Iris pigment epithelial cell (primary cell): ENCODE measurements at places on chromosomes 11 and 22.

- DNase-seq = no peak
Observed at GRCh38 chr11:109043315-109043714, 378.4 kb downstream of the DDX10 start.

GRCh38 chr11:94405062-94405833 lies 4.0 kb upstream of the GPR83 start:
- DNase-seq = no peak

GRCh38 chr11:12824281-12825041 lies 150.2 kb downstream of the TEAD1 start:
- DNase-seq = no peak

DNA sequence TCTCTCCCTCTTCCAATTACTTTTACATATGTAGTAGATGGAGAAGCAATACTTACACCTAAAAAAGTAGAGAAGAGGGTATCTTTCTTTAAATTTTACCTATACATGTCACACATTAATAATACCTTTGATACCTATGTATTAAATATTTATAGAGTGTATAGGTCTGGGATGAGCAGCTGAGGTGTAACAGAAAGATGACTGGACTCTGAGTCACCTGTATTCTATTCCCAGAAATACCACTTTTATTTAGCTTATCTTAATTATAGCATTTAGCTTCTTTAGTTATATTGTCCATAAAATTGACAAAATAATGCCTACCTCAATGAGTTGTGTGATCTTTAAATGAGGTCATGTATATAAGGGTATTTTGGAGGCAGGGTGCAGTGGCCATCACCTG lies 30.6 kb upstream of the YAP1 start:
- no peak for DNase-seq

DNA sequence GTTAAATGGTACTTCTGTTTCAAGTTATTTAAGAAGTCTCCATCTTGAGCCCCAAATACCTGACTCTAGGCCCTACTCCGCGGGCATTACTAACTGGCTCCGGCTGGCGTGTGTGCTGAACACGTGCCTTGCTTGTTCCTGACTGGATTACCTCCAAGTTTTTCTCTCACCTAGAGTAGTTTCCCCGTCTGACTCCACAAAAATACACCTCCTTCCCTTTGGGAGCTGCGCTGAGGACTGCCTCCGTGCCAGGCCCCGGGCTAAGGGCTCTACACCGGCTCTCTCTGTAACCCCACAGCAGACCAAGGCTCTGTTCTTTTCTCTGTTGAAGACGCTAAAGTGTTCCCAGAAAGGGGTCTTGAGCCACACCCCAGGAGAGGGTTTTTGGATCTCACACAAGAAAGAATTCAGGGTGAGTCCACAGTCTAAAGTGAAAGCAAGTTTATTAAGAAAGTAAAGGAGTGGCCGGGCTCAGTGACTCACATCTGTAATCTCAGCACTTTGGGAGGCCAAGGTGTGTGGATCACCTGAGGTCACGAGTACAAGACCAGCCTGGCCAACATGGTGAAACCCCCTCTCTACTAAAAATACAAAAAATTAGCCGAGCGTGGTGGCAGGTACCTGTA lies 61.8 kb downstream of the ANO1 start:
- DNase-seq = no peak

DNA sequence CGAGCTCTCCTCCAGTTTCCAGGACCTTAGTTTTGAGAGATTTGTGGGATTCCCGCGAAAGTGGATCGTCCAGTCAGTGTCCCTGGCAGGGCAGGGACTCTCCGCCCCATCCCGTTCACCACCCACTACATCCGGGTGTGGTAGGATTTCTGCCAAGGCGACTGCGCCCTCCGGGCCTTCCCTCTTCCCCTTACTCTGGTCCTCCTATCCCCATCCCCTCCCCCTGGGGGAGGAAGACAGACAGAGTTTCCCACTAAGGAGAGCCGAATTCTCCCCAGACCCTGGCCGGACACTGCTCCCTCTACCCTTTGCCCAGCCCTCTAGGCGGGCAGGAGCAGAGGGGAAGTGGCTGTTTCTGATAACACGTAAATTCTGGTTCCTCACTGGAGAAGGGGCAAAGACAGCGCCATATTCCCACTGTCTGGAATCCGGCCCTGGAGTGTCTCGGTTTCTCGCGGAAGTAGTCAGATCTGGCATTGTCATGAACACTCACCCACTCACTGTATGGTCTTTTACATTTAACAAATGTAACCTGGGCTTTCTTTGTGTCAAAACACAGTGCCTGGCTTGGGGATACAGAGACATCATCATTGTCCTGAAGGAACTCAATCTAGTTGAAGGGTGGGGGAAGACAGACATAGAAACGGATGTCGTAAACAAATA lies 1.1 kb upstream of the NECTIN1 start:
- peak; percentile 57 for DNase-seq
